Activated T-helper 2 cell treated with anti-CD3 and anti-CD28 coated beads, Interferon-gamma antibody, Interleukin-2, Interleukin-4, amounts not matched to agents 10 μg/mL and 5 μg/mL and 100 μg/mL, durations not matched to agents 14 hours and 24 hours and 36 hours (primary cell): ENCODE measurements at places on chromosomes 1 and 21.

DNA sequence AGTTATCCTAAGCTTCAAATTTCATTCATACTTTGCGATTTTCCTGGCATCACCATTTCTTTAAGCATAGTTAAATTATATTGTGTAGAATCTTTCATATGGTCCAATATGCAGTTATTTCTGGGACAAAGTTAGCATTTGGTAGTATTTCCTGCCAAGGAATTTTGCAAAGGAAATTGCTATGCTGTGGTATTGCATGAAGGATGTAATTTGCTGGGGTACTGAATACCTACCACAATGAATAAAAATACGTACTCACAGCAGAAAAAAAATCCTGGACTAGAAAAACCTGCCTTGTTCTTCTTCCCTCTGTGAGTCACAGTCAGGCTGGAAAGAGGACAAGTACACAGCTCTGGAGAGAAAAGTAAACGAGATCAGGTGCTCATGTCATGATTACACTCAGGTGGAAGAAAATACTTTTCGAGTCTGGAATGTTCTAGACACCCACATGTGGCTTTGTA lies 241.2 kb downstream of the PTBP2 start:
- H3K4me3 ChIP-seq = no peak overlapping the region
- H3K27me3 ChIP-seq = peaks cover 3% of the 10 kb centered on the region
- H3K36me3 ChIP-seq = no peaks in the 10 kb centered on the region
- H3K4me1 ChIP-seq = no peaks in the 10 kb centered on the region
- no peak for DNase-seq

DNA sequence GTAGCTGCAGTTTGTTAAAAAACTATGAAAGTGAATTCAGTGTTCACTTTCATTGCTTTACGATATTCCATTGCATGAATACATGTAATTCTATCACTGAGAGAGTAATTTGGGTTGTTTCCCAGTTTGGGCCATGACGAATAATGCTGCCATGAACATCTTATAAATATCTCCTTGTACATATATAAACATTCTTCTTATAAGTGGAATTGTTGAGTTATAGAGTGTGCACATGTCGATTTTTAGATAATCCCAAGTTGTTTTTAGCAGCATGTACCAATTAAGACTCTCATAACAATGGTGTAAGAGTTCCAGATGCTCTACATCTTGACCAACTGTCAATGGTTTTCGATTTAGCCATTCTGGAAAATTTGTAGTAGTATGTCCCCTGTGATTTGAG lies 40.9 kb downstream of the ALG6 start:
- H3K27ac ChIP-seq = no peak overlapping the region
- no peaks in the 10 kb centered on the region for H3K27me3 ChIP-seq
- H3K4me3 ChIP-seq = no peak overlapping the region

- H3K27me3 ChIP-seq = peaks cover 13% of the 10 kb centered on the region
- no peak overlapping the region for H3K4me3 ChIP-seq
- no peak for DNase-seq
Observed at GRCh38 chr21:31524140-31524539, 135.4 kb upstream of the SOD1 start.

- no peaks in the 10 kb centered on the region for H3K4me1 ChIP-seq
- H3K27me3 ChIP-seq = no peaks in the 10 kb centered on the region
- no peak overlapping the region for H3K27ac ChIP-seq
- H3K4me3 ChIP-seq = no peak overlapping the region
- H3K36me3 ChIP-seq = no peaks in the 10 kb centered on the region
- no peak for DNase-seq
Observed at GRCh38 chr1:82260051-82260450, 459.3 kb downstream of the ADGRL2 start.

DNA sequence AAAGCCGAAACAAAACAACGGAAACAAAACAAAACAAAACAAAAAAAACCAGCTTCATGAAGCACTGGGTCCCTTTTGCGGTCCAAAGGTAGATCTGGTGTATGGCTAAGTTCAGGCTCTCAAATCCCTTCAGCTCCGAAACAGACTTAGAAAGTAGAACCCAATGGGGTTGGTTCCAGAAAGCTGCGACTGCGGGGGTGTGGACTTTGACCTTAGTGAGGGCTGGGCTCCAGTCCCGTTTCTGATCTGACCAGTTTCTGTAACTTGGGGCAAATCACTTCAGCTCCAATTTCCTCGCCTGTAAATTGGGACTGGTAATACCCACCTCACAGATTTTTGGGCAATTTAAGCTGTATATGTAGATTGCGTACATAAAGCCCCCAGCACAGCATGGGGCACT lies 105.2 kb downstream of the ZSCAN20 start:
- DNase-seq = no peak
- H3K4me1 ChIP-seq = no peaks in the 10 kb centered on the region
- H3K36me3 ChIP-seq = no peaks in the 10 kb centered on the region
- no peak overlapping the region for H3K27ac ChIP-seq
- H3K4me3 ChIP-seq = no peak overlapping the region

GRCh38 chr1:212608959-212609700 lies 569 bp downstream of the ATF3 start:
- peak overlapping the region; percentile 91 for H3K27ac ChIP-seq
- H3K36me3 ChIP-seq = peaks cover 18% of the 10 kb centered on the region
- peaks cover 50% of the 10 kb centered on the region for H3K4me1 ChIP-seq
- peak overlapping the region; percentile 88 for H3K4me3 ChIP-seq
- DNase-seq = peak; percentile 67

DNA sequence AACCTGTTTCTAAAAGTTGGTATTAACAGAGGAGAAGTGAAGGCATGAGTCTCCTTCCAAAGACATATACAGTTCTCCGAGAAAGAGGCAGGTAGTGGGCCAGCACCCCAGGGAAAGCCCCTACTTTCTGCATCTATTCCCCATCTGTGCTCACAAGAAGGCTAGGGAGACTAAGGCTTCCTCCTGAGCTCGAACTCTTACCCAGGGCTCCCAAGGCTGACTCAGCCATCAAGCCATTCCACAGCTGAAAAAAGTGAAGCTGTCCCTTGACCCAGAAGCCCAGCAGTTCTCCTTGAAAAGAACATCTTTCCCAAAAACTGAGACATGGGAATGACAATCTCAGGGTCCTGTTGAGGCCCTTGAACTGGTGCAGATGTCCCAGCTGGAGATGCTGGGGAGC lies 1.9 kb upstream of the PADI3 start:
- no peak for DNase-seq
- H3K27me3 ChIP-seq = no peaks in the 10 kb centered on the region
- H3K4me3 ChIP-seq = no peak overlapping the region
- H3K36me3 ChIP-seq = no peaks in the 10 kb centered on the region
- no peak overlapping the region for H3K27ac ChIP-seq

DNA sequence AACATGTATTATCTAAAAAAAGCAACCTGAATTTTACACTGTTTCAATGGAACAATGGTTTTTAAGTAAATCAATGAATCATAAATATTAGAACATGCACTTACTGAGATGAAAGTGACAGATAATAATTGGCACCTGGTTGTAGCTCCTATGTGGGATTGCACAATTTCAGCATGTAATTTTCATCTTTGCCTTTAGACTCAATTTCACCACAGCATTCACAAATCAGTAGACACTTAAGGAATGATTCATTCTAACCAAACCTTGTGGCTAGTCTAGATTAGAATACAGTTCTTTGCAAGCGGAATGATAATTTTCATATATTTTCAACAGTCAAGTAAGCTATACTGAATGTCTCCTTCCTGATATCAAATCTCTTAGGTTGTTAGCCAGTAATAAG lies 853.4 kb downstream of the KCNT2 start:
- H3K27ac ChIP-seq = no peak overlapping the region
- no peak overlapping the region for H3K4me3 ChIP-seq
- H3K36me3 ChIP-seq = no peaks in the 10 kb centered on the region

DNA sequence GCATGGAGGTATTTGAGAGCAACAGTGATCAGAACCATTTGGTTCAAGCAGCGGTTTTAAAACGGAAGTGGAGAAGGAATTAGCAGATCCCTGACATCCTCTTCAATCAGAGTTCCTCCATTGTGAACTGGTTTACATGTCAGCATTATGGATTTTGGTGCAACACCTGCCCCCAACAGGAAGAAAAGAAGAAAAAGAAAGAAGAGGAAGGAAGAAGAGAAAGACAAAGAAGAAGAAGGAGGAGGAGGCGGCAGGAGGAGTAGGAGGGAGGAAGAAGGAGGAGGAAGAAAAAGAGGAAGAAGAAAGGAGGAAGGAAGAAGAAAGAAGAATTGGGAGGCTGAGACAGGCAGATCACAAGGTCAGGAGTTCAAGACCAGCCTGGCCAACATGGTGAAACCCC lies 17.4 kb downstream of the NDUFS5 start:
- H3K4me3 ChIP-seq = no peak overlapping the region
- H3K36me3 ChIP-seq = peaks cover 19% of the 10 kb centered on the region
- peaks cover 3% of the 10 kb centered on the region for H3K4me1 ChIP-seq
- H3K27ac ChIP-seq = no peak overlapping the region
- no peak for DNase-seq
- no peaks in the 10 kb centered on the region for H3K27me3 ChIP-seq

DNA sequence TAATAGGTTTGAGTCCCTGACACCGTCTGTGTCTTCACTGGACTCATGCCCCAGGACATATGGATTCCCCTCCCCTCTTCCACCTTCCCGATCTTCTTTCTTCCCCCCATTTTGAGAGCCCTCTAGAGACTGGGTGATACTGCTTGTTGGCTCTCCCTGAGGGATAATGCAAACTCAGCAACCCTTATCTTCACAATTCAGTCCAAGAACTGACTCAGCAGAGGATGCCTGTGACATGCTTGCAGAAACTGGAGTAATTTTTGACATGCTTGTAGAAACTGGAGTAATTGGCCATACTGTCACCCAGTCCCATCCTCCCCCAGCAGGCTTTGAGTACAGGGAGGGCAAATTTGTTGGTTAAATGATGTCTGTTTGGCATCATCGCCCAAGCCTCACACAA lies 127.6 kb upstream of the CTTNBP2NL start:
- no peak for DNase-seq
- H3K4me1 ChIP-seq = no peaks in the 10 kb centered on the region
- H3K27me3 ChIP-seq = peaks cover 19% of the 10 kb centered on the region
- no peaks in the 10 kb centered on the region for H3K36me3 ChIP-seq
- H3K27ac ChIP-seq = no peak overlapping the region

- DNase-seq = no peak
- H3K4me3 ChIP-seq = no peak overlapping the region
- H3K27ac ChIP-seq = no peak overlapping the region
- H3K36me3 ChIP-seq = no peaks in the 10 kb centered on the region
- peaks cover 5% of the 10 kb centered on the region for H3K4me1 ChIP-seq
Observed at GRCh38 chr21:31873275-31873695, 465 bp downstream of the HUNK start.

GRCh38 chr1:47934243-47934805 lies 62.9 kb downstream of the TRABD2B start:
- peaks cover 2% of the 10 kb centered on the region for H3K27me3 ChIP-seq
- H3K4me1 ChIP-seq = no peaks in the 10 kb centered on the region
- no peak for DNase-seq
- H3K36me3 ChIP-seq = no peaks in the 10 kb centered on the region
- no peak overlapping the region for H3K27ac ChIP-seq

DNA sequence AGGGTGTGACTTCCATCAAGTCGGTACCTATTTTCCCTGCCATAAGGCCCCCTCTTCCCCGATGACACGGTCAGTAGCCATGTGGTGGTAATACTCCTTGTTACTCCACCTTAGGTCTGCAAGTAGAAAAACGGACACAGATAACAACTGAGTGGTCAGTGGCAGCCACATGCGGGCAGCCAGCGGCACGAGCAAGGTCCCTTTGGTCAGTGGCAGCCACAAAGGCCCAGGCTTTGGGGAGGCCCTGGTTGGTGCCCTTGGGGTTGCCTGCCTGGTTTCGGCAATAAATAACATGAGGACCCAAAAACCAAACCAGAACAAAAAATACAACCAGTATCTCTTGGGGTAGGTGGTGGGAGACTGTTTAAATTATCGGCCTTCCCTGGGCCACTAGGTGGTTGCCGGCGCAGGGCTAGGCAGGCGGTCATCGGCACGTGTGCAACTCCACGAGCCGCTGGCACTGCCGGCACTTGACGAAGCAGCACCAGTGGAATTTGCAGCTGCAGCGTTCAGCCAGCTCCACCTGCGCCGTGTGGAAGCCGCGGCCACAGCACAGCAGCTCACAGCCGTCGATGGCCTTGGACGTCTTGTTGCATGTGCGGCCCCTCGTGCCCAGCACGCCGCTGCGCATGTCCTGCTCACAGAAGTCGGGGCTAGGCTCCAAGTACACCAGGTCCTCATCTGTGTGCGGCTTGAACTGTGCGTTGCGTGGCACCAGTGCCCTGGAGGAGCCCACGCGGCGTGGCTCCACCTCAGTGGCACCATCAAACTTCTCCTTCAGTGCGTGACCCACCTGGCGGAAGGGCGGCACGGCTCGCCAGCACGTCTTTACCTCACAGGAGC lies 23.1 kb downstream of the WNT4 start:
- DNase-seq = no peak
- no peak overlapping the region for H3K27ac ChIP-seq
- H3K27me3 ChIP-seq = no peaks in the 10 kb centered on the region
- peaks cover 5% of the 10 kb centered on the region for H3K4me1 ChIP-seq
- H3K4me3 ChIP-seq = no peak overlapping the region
- H3K36me3 ChIP-seq = peaks cover 8% of the 10 kb centered on the region

GRCh38 chr1:53811414-53811851 lies 26.7 kb downstream of the NDC1 start:
- H3K4me3 ChIP-seq = no peak overlapping the region
- no peak for DNase-seq
- peaks cover 82% of the 10 kb centered on the region for H3K36me3 ChIP-seq
- H3K27ac ChIP-seq = no peak overlapping the region

GRCh38 chr1:213260311-213261075 lies 209.5 kb downstream of the RPS6KC1 start:
- no peak overlapping the region for H3K4me3 ChIP-seq
- no peaks in the 10 kb centered on the region for H3K27me3 ChIP-seq
- H3K36me3 ChIP-seq = no peaks in the 10 kb centered on the region
- H3K27ac ChIP-seq = no peak overlapping the region

DNA sequence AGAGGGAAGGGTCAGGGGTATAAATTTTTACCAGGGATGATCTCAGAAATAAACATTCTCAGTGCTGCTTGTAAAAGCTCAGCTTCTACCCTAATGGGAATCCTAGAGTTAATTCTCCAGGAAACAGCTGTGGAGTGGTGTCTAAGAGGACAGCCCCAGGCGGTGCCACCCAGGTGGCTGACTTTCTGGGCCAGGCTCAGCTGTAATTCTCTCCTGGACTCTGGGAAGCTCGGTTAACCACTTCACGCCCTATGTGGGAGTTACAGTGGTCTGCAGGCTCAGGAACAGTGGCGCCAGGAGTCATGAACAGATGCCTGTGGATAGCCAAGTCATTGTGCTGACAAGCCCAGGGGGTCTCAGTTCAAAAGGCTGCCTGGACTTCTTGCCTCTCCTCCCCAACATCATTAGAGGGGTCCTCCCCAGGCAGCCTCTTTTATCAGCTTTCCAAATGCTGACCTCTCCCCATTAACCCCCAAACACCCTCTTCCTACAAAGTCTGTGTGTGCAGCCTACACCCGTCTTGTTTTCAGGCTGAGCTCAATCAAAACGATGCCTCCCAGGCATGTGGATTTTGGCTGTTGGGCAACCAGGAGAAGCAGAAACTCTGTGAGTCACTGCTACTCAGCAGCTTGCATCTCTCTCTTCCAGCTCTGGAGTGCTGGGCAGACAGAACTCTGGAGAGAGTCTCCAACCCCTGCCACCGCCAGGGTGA lies 1.2 kb downstream of the HHIPL2 start:
- H3K27ac ChIP-seq = no peak overlapping the region
- H3K4me3 ChIP-seq = no peak overlapping the region
- no peaks in the 10 kb centered on the region for H3K36me3 ChIP-seq
- H3K27me3 ChIP-seq = peaks cover 17% of the 10 kb centered on the region
- no peak for DNase-seq

- no peaks in the 10 kb centered on the region for H3K36me3 ChIP-seq
- no peaks in the 10 kb centered on the region for H3K4me1 ChIP-seq
- H3K27ac ChIP-seq = no peak overlapping the region
- no peak for DNase-seq
- no peak overlapping the region for H3K4me3 ChIP-seq
Observed at GRCh38 chr1:228354390-228355320, 52.0 kb downstream of the TRIM11 start.

GRCh38 chr1:5519366-5520135 lies 472.7 kb downstream of the NPHP4 start:
- no peak overlapping the region for H3K27ac ChIP-seq
- H3K36me3 ChIP-seq = no peaks in the 10 kb centered on the region
